NCI-H774 (cell line): ENCODE measurements at places on chromosomes 7 and 10.

DNA sequence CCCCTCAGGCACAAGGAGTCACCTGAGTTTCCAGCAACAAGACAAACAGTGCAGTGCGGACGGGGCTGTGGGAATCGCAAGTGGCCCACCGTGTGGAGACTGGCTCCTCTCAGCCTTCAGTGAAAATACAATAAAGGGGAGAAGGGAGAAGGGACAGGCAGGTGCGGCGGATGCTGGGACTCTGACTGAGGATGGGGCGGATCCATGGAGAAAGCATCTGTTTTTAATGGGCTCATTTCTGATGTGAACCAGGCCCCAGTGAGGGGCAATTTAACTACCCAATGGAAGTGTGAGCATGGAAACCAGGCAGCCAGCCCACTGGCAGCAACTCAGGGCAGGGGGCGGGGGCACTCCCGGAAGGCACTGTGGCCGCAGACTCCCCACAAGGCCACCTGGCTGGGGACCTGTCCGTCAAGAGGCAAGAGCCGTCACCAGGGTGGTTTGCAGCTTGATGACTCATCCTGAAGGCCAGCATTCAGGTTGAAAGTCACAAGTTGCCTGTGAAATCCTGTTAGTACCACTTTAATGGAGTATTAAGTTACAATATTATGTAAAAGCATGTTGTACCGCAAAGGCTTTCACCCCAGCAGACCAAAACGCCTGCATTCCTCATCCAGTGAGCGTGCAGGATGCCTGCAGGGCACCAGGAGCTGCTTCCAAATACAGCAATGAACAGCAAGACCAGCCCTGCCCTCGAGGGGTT lies 476.4 kb downstream of the PTPRN2 start:
- peak; percentile 40 for DNase-seq

- no peak for DNase-seq
Observed at GRCh38 chr10:25178411-25178810, 3.6 kb downstream of the GPR158 start.

GRCh38 chr7:25672496-25672895 lies 444.2 kb upstream of the NPVF start:
- DNase-seq: no peak

GRCh38 chr10:45003432-45004000 lies 2.8 kb downstream of the ZNF22 start:
- no peak for DNase-seq

DNA sequence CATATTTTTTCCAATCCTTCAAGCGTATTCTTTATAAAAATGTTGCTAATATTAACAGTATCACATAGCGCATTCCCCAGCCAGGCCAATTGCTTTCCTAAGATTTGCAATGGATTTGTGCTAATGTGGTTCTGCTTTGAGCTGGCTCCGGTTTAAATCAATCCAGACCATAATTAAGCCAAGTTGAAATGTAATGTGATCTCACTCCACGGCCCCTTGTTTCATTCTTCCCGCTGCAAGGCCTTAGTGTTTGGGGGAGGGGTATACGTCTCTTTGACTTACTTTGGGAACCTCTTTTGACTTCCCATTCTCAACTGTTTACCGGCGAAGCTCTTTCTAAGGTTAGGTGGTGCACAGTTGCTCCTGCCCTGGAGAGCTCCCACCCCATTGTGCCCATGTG lies 86.4 kb downstream of the PRPF18 start:
- no peak for DNase-seq

DNA sequence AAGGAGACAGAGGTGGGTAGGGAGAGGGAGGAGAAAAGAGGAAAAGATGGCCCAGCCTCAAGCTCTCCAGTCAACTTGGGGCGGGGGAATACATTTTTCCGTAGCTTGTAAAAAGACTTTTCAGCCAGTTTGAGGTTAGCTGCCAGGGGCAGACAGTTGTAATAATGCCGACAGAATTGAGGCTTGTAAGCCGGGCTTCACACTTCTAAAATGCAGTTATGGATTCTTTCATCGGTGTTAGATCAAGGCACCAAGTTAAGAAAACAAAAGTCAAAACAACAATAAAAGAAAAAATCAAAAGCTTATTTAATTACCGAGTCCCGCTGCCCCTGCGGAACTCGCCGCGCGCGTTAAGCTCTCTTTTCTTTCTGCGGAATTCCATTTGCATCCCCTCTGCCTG lies 448 bp upstream of the EVX1 start:
- DNase-seq: no peak

- no peak for DNase-seq
Observed at GRCh38 chr10:126373147-126373546, 15.1 kb downstream of the ADAM12 start.

GRCh38 chr7:66504131-66504530 lies 124.5 kb upstream of the KCTD7 start:
- no peak for DNase-seq

- no peak for DNase-seq
Observed at GRCh38 chr10:98033515-98033914, 3.1 kb upstream of the CRTAC1 start.

DNA sequence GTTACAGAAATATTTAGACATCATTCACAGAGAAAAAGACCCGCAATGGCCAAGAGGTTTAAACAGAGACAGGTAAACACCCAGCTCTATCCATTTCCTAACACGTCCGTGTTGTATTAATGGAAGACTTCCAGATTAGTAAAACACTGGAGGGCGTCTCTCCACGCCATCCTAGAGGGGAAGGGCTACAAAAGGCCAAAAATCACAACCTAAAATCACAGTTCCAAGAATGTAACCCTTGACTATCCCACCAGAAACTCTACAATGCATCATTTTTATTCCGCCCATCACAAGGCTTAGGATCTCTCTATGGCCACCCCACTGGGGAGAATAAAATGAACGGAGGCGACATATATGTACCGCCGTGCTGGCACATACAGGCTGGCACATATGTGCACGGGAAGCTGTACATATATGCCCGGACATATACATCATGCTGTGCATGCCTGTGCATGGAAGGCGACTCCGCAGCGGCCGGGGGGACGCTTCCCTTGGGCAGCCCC lies 734 bp downstream of the PCLO start:
- DNase-seq: no peak

DNA sequence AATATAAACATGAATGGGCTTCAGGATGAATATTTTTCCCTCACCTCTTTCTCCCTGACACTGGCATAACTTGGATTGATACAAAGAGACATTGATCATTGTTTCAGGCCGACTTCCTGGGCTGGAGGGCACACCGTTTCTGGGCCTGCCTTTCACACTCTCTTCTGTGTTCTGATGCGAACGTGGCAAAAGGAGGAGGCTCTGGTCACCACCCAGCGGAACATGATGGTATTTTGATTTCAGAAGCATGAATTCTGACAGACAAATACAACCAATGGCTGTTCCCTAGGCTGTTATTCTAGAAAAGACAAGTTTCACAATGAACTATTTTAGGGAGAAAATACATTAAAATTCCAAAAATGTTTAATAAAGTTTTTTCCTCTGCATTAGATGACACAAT lies 534.5 kb upstream of the MKI67 start:
- no peak for DNase-seq

- DNase-seq: no peak
Observed at GRCh38 chr7:115096262-115096661, 174.4 kb downstream of the MDFIC start.

GRCh38 chr10:102280397-102281101 lies 35.2 kb downstream of the GBF1 start:
- peak; percentile 1 for DNase-seq

GRCh38 chr7:304574-305409 lies 14.8 kb downstream of the FOXL3 start:
- DNase-seq: no peak

GRCh38 chr7:47743965-47744591 lies 162.2 kb upstream of the TNS3 start:
- DNase-seq: no peak

DNA sequence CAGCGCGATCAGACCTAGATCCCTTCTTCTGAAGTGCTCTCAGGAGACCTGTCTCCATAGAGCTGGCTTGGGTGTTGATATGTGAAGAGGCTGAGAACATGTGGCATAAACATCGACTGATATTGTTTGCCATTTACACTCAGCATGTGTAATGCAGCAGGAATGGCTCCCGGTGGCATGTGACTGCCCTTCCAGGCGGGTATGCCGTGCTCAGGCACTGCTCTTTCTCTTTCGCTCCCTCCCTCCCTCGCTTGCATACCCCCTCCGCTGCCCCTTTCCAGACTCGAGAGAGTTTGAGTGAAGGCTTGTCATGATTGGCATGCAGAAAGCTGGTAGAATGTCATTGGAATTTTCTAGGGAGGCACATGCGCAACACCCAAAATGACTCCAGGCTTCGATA lies 107.3 kb upstream of the PDCD4 start:
- no peak for DNase-seq

DNA sequence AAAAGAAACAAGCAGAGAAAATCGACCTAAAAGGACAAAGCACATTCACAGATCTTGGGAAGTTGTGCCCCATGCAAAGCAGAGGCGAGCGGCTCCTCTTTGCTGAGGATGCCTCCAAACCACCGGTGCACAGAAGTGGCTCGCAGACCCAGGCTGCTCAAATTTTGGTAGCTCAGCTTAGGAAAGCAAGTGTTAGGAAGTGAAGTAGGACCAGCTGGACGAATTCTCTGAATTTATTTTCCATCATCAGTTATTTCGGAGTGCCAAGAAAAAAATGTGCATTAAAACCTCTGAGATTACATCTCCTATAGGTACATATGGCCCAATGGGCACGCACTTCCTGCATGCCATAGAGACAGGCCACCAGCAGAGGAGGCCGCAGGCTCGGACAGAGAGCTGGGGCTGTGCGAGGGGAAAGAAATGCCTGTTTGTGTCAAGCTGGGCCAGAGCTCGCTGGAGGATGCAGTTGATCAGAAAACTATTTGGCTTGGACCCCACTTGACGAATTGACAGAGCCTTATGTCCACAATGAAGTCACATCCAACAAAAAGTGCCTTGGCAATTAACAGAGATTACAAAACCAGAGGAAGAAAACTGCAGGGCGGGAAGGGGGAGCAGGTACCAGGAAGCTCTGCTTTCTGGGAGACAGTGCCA lies 122.3 kb upstream of the LYZL2 start:
- peak; percentile 15 for DNase-seq

- DNase-seq: no peak
Observed at GRCh38 chr7:151061213-151062110, 2.1 kb downstream of the SLC4A2 start.

DNA sequence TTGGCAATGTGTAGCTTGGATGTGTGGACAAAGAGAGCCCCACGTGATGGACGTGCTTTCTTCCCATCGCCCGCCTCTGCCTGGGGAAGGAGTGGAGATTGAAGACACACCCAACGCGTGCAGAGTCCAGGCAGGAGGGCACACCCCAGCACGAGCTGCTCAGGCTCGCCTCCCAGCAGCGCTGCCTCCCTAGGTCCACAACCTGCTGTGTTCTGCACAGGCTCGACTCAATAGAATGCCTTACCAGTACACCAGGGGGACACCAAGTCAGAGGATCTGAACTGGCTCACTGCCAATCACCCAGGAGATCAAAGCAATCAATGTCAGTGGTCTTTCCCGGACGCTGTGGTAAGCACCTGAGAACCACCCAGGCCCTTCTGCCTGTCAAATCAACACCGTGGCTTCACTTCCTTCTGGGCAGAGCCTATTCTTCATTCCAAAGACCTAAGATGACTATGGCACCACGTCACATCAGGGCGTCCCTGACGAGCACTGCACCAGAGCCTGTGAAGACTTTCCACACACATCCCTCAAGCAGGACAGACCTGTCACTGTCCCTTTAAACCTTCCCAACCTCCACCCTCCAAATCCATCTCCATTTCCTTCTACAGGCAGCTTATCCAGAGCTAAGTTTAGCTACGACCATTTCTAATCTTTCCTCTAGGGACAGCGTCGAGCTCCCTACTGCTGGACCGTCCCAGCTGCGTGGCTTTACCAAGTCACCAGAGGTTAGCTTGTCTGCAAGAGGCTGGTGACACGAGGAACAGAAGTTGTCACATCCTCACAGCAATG lies 72.3 kb downstream of the AMZ1 start:
- DNase-seq: peak; percentile 58

DNA sequence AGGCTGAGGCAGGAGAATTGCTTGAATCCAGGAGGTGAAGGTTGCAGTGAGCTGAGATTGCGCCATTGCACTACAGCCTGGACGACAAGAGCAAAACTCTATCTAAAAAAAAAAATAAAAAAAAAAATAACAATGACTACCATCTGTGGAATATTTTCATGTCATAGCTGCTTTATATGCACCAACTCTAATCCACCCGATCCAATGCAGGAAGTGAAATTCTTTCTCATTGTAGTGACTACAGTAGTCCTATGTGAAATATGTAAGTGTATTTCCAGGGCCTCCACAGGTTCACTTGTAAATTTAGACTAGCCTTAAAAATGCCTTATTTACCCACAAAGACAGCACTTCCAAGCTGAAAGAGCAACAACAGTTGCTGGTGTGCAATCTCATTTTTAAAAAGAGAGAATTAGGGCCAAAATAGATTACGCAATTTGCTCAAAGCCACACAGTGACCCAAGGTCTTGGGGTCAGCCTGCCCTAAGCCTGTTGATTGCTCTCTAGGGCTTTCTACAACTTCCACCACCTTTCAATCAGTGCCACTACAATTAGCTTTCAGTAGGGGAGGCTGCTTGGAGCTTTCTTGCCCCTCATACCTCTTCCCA lies 25.8 kb upstream of the EGFR start:
- DNase-seq: no peak

GRCh38 chr7:66060796-66061195 lies 14.8 kb upstream of the ASL start:
- no peak for DNase-seq

- DNase-seq: no peak
Observed at GRCh38 chr7:44977304-44977958, 1.4 kb downstream of the MYO1G start.

- no peak for DNase-seq
Observed at GRCh38 chr10:98172073-98172472, 37.6 kb downstream of the R3HCC1L start.

DNA sequence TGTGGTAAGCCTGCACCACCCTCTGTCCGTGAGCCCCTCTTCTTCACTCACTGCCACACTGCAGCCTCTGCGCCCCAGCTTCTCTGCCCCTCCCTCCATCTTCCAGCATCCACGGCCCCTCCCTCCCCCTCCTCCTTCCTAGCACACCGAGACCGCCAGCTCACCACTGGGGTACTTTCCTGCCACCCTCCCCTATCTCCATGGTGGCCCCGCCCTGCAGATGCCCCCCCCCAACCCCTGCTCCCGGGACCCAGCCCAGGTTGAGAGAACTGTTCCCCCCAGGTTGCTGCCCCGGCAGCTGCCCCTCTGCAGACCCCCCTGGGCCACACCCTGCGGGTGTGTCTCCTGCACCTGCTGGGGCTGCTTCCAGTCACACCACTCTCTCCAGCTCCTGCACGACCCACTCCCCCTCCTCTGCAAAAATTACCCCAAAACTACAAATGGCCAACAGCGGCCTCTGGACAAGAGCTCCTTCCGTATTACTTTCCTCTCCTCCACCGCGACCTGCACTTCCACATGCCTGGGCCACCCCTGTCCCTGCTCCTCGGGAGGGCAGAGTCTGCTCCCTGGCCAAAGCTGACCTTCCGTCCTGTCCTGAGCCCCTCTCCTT lies 209.2 kb upstream of the PPP2R2D start:
- no peak for DNase-seq

GRCh38 chr10:100980311-100980710 lies 7.0 kb downstream of the MRPL43 start:
- no peak for DNase-seq

GRCh38 chr7:37540917-37541316 lies 92.3 kb upstream of the ELMO1 start:
- DNase-seq: no peak
